ENCODE measurements at places on chromosomes 4 and X.

GRCh38 chr4:99504804-99505502, 5.9 kb upstream of the C4orf17 start:
- no peak for DNase-seq

DNA sequence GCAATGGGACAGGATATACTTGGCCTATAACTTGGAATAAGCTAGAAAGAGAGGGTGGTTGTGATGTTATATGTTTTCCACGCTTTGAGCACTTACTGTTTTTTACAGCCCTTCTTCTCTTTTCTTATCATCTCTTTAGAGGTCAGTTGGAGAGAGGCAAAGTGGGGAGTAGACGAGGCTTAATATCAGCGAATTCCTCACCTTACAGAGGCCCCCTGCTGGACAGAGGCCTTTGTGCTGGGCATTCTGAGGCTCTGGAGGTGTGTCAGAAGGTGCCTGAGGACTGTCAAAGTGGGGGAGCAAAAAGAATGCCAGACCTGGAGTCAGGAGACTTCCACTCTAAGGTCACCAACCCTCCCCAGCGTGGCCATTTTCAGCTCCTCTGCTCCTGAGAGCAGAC, 42.5 kb downstream of the MAMLD1 start:
- DNase-seq: no peak

DNA sequence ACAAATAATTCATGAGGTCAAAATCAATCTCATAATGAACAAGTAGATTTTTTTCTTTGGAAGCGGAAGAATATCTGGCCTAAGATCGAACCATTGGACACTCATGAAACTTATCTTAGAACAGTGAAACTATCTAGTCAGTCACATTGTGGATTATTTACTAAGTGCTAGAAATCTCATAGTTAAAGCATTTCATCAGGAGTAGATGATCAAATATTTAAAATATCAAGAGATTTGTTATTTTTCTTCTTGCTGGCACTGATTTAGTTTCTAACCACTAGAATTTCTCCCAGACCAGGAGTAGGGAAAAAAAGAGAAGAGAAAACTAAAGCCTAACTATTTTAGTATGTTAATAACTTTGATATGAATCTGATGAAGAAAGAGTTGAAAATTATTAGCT, 105.5 kb downstream of the SHROOM3 start:
- no peak for DNase-seq

DNA sequence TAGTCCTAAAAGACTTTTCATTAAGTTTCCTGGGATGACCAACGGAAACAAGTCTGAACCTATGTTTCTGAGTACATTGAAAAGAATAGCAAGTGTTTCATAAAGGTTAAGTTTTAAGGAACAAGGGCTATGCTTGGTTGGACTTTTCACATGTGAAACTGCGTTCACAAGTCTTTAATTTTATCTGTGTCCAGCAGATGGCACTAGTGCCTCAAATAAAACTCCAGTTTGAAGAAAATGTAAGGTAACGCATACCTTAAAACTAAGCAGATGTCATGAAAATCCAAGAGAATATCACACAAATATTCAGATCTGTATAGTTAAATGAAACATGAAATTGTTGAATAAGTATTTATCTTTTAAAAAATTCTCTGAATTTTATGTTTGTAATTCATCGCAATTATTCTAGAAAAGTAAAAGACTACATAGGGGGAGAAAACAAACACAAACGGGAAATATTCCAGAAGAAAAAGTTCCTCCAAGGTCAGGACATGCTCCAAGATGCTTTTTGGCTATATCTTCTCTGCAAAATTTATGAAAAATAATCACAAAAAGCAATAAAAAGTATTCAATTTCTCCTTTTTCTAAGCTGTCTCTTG, 89.6 kb upstream of the MAD2L1 start:
- no peak for DNase-seq

DNA sequence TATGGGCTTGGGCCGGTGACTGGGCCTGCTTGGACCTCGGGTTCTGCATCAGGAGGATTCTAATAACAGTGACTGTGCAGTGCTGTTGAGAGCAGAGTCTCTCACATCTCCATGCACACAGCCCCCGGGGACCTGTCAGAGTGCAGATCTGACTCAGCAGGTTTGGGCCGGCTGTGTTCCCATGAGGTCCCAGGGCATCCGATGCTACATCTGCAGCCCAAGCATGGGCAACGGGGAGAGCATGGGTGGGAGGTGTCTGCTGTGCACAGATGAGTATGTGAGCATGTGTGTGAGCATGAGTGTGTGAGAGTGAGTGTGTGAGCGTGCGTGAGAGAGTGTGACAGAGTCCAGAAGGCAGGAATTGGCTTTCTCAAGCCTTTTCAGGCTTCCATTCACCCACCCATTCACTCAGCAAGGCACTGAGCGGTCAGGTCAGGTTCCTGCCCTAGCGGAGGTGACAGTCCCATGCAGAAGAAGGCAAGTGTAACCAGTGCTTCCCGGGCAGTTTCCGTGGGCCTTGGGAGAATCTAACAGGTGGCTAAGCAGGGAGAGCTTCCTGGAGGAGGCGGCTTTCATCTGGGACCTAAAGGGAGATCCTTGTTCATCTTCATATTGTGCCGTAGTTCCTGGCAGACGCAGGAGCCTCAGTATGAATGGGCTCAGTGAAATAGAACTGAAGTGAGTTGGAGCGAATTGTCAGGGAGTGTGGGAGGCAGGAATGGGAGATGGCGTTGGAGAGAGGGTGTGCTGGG, 62.6 kb downstream of the SORCS2 start:
- no peak for DNase-seq

DNA sequence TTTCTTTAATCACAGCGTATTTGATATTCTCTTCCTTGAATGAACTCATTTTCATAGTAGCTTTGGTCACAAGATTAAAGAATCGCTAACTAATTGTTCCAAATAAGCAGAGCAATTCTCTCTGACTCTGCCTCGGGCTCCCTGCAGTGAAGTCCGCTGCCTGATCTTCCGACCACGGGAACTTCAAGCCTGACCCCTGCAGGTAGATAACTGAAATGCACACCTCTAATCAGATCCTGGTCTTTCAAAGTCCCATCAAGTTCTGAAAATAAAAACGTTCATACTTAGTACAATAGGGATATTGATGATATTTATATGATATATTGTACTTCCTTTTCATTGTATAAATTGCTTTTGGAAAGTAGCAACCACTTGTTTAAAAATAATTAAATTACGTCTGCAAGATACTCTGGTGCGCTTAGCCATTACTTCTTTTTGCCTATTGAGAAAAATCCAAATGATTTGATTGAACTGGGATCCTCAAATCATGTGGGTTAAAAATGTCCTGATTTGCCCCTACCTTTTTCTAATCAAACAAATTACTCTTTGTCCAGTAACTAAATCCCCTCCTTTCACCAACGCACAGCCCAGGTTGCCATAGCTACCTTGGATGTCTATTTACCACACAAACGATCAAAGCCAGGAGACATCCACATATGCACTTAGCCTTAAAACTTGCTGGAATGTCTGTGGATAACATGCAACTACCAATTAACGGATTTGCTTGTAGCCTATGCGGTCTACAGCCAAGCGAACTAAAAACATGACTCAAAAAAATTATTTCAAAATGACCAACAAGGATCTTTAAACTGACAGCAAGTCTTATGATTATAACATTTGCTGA, 4.2 kb downstream of the MID1 start:
- DNase-seq: no peak

DNA sequence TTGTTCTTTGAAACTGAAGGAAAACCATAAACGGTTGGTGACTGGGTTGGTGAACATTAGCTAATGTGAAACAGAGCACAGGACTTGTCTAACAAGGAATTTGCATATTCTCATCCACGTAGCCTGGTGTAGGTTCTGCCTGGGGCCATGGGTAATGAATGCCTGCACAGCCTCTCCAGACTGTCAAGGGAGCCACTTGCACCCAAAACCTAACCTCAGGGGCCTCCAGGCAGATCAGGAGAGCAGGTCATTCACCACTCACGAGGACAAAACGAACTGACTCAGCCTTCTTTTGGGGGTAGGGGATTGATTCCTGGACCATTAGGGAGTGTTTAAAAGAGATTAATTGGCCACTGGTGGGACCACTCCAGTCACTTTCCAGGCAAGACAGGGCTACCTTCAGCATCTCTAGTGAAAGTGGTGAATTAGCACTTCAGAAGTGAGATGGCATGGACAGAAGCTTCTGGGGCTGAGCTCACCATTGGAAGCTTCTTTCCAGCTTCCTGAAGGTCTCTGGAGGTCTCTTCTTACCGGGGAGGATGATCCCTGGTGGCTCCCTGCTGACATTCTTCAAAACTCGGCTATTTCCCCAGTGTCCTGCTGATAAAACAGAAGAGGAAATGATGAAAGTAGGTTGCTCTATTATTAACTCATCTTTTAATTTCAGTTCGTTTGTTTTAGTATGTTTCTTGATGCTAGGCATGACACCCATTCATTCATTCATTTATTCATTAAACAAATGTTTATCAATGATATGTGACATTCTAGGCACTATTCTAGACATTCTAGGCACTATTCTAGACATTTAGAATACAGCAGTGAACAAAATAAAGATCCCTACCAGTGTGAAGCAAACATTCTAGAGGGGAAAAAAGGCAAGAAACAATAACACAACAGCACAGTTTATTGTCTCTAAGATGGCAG, 104.5 kb upstream of the LNX1 start:
- no peak for DNase-seq

DNA sequence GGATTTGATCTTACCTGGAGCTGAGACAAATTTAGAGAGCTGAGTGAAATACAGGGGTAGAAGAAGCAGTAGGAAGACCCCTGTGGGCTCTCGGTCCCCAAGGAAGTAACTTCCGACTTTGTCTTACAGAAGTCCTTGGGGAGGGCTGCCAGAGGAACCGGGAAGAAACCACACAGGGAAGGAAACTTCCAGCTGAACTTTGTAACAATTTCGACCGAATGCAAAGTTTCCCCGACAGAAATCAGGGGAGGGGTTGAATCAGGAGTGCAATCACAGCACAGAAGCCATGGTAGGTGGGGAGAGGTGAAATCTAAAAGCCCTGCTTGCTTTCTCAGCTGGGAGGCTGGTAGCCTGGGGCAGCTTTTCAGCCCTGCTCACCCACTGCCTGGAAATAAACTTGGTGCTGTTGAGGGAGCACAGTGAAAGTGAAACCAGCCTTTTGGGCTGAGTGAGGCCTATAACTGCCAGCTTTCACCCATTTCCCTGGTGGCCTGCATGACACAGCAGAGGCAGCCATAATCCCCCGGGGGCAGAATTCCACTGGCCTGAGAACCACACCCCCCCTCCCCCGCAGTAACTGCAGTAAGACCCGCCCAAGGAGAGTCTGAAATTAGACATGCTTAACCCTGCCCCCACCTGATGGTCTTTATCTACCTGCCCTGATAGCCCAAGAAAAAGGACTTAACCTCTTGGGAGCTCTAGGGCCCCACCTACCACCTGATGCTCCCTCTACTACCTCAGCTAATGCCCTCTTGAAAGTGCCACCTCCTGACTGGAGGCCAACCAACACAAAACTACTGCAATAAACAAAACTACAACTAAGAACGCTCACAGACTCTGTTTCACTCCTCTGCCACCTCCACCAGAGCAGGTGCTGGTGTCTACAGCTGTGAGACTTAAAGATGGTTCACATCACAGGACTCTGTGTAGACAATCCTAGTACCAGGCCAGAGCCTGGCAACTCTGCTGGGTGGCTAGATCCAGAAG, 248.2 kb downstream of the PARM1 start:
- DNase-seq: no peak

DNA sequence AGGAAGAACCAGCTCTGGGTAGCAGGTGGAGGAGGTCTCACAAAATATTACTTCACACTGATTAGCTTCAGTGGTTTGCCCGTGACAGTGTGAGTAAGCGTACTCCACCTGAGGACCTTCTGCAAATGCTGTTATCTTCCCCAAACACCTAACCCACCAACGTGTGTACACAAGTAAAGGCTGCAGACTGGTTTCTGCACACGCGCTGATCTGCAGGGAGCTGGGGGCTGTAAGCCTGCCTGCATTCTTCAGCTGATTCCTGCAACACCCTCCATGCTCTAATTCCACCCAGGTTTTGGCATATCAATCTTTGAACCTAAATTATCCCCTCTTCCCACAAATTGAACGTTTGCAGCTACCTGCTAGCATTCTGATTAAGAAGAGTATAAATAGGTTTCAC, 820.2 kb downstream of the TRIML1 start:
- DNase-seq: no peak

- no peak for DNase-seq
Measured at GRCh38 chr4:42985976-42986375, 93.5 kb downstream of the GRXCR1 start.

DNA sequence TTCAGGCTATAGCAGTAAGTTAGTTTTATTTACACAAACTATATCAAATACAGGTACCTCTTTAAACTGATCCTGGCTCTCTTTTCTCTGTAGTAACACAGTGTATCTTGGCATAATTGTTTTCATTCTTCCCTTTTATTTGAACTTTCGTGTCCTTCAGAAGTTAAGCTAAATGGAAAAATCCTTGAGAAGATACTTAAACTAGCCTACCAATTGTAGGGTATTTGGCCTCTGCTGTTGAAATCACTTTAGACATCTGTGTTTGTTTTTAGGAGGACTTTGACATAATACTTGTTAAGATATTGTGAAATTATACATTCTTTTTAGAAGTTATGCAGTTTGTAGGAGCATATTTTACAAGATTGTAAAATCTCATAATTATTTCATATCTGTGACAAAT, 90.3 kb upstream of the GK2 start:
- DNase-seq: no peak

DNA sequence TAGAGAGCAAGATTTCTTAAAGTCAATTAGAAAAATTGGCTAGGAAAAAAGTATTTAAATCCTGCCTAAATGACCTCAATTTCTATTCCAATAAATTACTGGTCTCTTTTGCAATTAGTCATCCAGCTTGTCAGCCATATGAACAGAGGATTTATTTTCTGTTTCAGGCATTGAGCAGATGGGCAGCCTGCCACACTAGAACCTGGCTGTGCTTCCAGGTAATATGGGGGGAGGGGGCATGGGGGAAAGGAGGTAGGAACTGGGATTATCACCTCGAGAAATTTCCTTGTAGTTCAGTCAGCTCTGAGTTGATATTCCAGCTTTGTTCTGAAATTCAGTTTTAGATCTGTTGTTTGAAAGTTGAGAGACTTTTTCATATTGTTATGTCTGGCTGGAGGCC, 206.3 kb upstream of the LCORL start:
- no peak for DNase-seq

DNA sequence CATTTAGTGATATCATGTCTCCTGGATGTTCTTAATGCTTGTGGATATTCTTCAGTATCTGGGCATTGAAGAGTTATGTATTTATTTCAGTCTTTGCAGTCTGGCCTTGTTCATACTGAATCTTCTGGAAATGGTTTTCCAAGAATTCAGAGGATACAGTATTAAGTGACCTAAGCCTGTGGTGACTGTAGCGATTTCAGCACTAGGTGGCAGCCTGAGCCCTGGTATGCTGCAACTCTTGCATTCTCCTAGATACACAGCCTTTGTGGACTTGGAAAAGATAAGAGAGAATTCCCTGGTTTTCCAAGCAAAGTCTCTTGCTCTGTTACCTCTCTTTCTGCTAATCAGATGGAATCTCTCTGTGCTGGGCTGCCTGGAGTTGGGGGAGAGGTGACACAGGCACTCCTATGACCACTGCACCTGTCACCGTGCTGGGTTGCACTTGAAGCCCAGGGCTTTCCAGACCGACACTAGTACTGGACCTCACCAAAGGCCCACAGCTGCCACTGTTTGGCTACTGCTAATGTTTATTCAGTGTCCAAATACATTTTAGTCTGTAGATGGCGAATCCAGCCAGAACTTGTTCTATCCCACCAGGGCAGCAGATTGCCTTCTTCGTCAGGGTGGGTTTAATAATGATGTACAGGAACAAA, 19.3 kb upstream of the SPIN2A start:
- DNase-seq: no peak
